ENCODE measurements at places on chromosomes 11 and 22.

DNA sequence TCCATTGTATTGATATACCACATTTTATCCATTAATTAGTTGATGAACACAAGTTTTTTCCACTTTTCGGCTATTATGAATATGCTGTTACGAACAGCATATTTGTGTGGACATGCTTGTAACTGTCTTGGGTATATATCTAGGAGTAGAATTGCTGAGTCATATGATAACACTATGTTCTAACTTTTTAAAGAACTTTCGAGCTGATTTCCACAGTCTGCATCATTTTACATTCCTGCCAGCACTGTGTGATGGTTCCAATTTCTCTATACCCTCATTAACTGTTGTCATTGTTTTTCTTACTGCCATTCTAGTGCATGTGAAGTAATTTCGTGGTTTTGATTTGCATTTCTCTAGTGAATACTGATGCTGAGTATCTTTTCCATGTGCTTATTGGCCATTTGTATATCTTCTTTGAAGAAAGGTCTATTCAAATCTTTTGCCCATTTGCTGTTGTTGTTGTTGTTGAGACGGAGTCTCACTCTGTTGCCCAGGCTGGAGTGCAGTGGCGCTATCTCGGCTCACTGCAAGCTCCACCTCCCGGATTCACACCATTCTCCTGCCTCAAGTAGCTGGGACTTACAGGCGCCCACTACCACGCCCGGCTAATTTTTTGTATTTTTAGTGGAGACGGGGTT is 7.4 kb upstream of the RCE1 start:
- H3K4me3 ChIP-seq = no peak overlapping the region
- H3K4me1 ChIP-seq = peaks cover 41% of the 10 kb centered on the region
- peak overlapping the region; percentile 38 for H3K27ac ChIP-seq
- DNase-seq = no peak

DNA sequence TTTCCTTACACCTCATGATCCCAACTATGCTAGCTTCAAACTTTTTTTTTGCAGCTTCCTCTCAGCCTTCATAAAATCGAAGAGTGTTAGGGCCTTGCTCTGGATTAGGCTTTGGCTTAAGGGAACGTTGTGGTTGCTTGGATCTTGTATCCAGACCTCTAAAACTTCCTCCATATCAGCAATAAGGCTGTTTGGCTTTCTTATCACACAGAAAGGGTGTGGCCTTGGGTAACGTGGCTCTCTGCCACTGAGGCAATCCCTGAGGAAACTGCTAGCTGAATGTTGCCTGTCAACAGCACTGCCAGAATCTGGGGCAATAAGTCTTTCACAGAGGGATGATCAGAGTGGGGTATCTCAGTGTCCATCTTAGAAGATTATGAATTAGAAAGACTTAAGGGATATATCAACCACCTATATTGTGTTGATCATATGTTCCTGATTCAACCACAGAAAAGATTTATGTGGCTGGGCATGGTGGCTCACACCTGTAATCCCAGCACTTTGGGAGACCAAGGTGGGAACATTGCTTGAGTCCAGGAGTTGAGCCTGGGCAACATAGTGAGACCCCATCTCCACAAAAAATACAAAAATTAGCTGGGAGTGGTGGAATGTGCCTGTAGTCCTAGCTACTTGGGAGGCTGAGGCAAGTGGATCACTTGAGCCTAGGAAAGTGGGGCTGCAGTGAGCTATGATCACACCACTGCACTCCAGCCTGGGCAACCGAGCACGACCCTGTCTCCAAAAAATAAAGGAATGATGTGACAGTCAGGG is 12.5 kb upstream of the CUL5 start:
- H3K36me3 ChIP-seq = no peaks in the 10 kb centered on the region
- peaks cover 25% of the 10 kb centered on the region for H3K27me3 ChIP-seq
- no peak for DNase-seq
- no peak overlapping the region for H3K27ac ChIP-seq
- no peak overlapping the region for H3K4me3 ChIP-seq

DNA sequence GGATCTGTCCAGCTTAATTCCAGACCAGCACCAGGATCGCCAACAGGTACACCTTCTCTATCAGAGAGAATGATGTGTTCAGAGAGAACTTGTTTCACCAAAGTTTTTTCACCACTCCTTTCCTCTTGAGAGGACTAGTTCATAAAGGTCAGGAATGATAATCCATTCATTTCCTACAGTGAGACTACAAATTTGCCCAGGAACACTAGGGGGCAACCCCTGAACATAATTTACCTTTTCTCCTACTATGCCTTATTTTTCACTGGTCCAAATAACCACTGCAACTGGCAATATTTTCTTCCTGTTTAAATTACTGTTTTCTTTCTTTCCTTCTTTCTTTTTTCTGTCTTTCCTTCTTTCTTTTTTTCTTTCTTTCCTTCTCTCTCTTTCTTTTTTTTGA is 22.5 kb downstream of the CAVIN3 start:
- no peaks in the 10 kb centered on the region for H3K4me1 ChIP-seq
- no peak overlapping the region for H3K4me3 ChIP-seq
- no peak overlapping the region for H3K27ac ChIP-seq
- no peaks in the 10 kb centered on the region for H3K36me3 ChIP-seq
- peaks cover 6% of the 10 kb centered on the region for H3K27me3 ChIP-seq

DNA sequence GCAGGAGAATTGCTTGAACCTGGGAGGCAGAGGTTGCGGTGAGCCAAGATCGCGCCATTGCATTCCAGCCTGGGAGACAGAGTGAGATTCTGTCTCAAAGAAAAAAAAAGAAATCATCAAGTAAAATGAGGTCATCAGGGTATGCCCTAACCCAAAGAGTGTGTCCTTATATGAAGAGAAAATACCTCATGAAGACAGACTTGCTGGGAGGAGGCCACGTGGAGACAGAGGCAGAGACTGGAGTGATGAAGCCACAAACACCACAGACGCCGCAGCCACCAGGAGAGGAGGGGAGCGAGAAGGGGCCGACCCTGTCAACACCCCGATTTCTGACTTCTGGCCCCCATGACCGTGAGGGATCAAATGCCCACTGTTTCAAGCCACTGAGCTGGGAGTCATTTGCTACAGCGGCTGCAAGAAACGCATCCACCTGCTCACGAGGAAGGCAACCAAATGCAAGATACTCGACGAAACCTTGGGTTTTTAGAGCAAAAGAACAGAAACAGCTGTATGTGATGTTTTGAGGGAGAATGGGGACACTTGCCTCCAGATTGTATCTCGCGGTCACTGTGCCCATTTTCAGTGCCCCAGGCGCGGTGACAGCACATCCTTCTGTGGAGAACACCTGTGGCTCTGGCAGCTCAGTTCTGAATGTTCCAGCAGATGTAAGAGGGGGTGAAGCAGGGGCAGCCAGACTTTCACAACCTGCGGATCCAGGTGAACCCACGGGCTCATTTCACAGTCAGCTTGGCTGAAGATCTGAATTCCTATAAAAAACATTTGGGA is 1317.2 kb downstream of the TBC1D22A start:
- H3K27me3 ChIP-seq = peaks cover 64% of the 10 kb centered on the region
- H3K27ac ChIP-seq = no peak overlapping the region
- no peak overlapping the region for H3K4me3 ChIP-seq
- peaks cover 3% of the 10 kb centered on the region for H3K4me1 ChIP-seq
- no peaks in the 10 kb centered on the region for H3K36me3 ChIP-seq
- no peak for DNase-seq

DNA sequence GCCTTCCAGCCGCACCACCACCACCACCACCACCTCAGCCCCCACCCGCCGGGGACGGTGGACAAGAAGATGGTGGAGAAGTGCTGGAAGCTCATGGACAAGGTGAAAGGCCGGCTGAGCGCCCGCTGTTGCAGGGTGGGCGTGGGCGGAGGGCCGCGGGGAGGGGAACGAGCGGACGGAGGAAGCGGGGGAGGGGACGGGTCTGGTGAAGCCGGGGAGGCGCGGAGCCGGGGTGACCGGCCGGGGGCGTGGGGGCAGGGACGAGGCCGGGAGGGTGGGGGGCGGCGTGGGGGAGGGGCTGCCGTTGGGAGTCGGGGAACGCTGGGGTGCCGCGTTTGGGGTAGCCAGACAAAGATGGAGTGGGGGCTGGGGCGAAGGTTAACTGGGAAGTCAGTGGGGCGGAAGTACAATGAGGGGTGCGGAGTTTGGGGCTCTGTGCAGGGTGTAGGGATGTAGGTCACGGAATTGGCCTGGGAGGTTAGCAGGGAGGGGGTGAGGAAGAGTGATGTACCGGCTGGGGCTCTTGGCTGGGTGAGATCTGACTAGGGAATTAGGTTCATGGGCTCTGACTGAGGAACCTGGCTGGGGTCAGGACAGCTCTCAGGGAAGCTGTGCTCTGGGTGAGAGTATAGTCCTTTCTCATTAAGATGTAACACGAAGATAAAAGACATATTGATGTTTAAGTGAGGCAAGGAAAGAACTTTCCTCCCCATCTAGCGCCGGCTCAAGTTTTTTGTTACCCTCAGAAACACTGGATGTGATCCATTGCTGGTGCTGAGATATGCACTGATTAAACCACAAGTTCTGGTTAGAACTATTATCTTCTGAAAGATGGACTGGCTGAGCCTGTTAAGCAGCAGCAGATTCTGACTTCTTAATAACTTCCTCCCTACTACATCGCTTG is 624 bp downstream of the CBL start:
- peaks cover 2% of the 10 kb centered on the region for H3K36me3 ChIP-seq
- peak overlapping the region; percentile 100 for H3K4me3 ChIP-seq
- H3K27ac ChIP-seq = peak overlapping the region; percentile 96
- DNase-seq = peak; percentile 67
- no peaks in the 10 kb centered on the region for H3K27me3 ChIP-seq

- no peak for DNase-seq
- no peaks in the 10 kb centered on the region for H3K4me1 ChIP-seq
These were observed 10.4 kb upstream of the OR10V1 start for GRCh38 chr11:59724066-59724465.

- peaks cover 2% of the 10 kb centered on the region for H3K36me3 ChIP-seq
- no peak overlapping the region for H3K4me3 ChIP-seq
- H3K4me1 ChIP-seq = no peaks in the 10 kb centered on the region
These were observed 41.2 kb downstream of the HEPHL1 start for GRCh38 chr11:94062360-94062759.

GRCh38 chr11:124605719-124606118 is 5.5 kb upstream of the PANX3 start:
- H3K4me3 ChIP-seq = no peak overlapping the region
- no peaks in the 10 kb centered on the region for H3K4me1 ChIP-seq
- H3K27me3 ChIP-seq = peaks cover 4% of the 10 kb centered on the region
- H3K36me3 ChIP-seq = no peaks in the 10 kb centered on the region

DNA sequence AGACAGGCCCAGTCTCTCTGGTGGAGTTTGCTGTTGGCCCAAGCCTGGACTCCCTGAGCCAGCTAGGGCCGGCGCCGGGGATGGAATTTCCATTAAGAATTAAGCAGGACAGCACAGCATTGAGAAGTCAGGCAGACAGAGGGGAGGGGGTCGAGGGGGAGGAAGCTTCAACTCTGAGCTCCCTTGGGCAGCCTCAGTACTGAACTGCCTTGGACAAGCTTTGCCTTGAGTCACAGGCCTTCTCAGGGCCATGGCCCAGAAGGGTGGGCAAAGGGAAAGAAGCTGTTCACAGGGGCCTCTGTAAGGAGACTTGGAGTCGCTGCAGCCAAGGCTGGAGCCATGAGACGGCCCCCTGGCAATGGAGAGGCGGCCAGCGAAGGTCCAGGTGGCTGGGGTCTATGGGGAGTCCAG is 2.6 kb upstream of the INSC start:
- H3K27ac ChIP-seq = no peak overlapping the region
- H3K4me3 ChIP-seq = no peak overlapping the region
- H3K4me1 ChIP-seq = peaks cover 48% of the 10 kb centered on the region
- H3K36me3 ChIP-seq = no peaks in the 10 kb centered on the region

GRCh38 chr22:45871721-45872120 is 105.2 kb downstream of the WNT7B start:
- H3K36me3 ChIP-seq = peaks cover 10% of the 10 kb centered on the region
- no peak overlapping the region for H3K4me3 ChIP-seq
- peaks cover 23% of the 10 kb centered on the region for H3K27me3 ChIP-seq

DNA sequence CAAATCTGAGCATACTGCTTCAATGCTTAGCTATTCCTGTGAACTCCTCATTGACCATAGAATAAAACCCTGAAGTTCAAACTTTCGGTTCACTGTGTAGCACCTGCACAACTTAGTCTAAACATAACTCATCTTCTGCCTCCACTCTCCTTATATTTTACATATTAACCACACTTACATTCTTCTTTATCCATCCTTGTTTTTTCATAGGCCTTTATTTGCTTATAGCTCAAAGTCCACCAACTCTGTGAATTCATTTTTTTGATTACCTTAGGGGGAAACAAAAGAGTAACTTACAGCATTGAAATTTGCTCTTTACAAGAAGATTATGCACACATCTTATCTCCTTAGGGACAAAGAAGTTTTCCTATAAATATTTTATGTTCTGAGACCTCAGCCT is 521.6 kb upstream of the FAT3 start:
- H3K27me3 ChIP-seq = no peaks in the 10 kb centered on the region
- no peaks in the 10 kb centered on the region for H3K36me3 ChIP-seq
- no peak overlapping the region for H3K4me3 ChIP-seq
- no peak for DNase-seq
- no peak overlapping the region for H3K27ac ChIP-seq

DNA sequence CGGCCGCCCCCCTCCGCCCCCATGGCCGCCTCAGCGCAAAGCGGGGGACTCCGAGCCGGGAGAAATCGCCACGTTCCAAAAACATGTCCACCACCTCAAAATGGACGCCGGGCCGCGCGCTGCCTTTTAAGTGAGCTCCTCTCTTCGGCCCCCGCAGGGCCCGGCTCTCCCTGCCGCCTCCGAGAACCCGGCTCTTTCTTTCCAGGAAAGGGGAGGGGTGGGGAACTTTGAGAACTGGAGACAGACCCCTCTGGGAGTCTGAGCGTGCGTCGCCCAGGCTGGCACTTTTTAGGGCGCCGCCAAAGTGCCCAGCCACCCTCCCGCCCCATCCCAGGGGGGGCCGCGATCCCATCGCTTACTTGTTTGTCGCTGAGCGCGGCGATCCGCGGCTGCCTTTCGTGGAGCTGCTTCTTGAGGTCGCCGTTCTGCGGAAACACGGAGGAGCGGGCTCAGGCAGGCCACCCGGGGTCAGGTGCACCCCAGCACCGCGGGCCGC is 1.6 kb downstream of the PHF21B start:
- H3K27me3 ChIP-seq = peaks cover 41% of the 10 kb centered on the region
- peaks cover 4% of the 10 kb centered on the region for H3K36me3 ChIP-seq
- peaks cover 11% of the 10 kb centered on the region for H3K4me1 ChIP-seq
- no peak overlapping the region for H3K27ac ChIP-seq

DNA sequence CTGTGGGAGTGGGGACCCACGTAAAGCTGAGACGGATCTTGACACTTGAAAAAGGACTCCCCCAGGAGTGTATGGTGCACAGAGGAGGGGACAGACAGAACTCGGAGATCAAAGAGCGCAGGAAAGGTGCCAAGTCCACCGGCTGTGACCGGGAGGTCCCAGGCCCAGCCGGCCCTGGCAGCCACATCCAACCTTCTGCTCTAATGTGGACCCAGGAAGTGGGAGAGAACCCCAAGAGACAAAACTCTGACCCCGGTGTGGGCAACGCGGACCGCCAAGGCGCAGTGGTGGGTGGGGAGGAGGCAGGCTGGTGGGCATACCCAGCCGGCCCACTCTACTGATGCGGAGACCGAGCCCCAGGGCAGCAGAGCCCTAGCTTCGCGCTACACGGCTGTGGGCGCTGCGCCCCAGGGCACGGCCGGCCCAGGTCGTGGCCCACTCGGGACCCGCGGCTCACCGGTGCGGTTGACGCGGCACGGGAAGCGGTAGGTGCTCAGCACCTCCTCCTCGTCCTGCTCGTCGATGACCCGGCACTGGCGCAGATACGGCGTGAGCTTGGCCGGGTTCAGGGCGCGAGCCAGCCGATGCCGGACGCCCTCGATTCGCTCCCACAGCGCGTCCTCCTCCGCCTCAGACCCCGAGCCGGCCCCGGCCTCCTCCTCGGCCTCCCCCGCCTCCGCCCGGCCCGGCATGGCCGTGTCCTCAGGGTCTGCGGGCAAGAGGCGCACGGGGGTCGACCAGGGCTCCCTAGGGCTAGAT is 527 bp downstream of the CARD10 start:
- H3K4me1 ChIP-seq = peaks cover 6% of the 10 kb centered on the region
- peak overlapping the region; percentile 85 for H3K4me3 ChIP-seq
- no peaks in the 10 kb centered on the region for H3K36me3 ChIP-seq
- DNase-seq = no peak
- H3K27ac ChIP-seq = peak overlapping the region; percentile 50
